ENCODE measurements at places on chromosomes 11 and 22.

DNA sequence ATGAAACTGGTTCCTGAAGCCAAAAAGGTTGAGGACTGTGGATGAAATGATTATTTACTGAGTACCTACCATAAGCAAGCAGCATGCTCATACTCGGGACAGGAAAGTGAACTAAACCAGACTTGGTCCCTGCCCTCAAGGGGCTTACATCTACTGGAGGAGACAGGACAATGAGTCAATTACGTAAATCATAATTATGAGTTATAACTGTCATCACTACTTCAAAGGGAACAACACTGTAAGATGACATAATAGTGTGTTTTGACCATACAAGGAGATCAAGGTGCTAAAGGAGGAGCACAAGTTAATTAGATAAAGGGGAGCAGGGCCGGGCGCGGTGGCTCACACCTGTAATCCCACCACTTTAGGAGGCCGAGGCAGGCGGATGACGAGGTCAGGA, 2.5 kb downstream of the FAM227A start:
- DNase-seq: no peak

DNA sequence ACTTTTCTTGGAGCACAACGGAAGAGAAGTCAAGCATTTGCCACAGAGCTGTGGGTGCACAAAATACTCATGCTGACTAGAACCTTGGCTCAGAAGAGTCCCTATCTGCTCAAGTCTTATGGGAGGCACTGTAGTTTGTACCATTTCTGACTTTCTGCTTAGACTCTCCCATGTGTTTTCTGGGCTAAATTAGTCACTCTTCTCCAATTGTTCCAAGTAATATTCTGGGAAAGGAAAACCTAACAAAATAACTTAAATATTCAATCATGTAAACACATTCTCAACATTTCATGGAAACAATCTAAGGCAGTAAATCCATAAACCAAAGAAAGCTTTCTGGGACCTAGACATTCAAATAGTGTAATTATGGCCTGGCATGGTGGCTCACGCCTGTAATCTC, 220.7 kb downstream of the SWAP70 start:
- no peak for DNase-seq

GRCh38 chr11:95289378-95290101, 58.5 kb upstream of the SESN3 start:
- DNase-seq: no peak

DNA sequence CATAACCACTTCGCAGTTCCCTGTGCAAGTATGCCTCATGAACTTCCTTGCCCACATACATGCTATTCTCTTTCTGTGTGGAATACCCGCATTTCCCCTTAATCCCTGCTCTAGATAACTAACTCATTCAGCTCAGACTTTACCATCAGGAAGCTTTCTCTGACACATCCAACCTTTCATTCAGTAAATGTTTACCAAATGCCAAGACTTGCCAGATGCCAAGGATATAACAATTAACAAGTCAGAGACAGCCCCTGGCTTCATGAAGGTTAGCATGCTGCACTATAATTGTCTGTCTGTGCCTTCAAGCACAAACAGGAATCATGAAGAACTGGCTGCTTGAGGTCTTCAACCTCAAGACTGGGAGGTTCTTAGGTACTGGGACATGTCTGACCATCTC, 71.2 kb upstream of the GDPD4 start:
- DNase-seq: no peak

GRCh38 chr11:72132646-72133045, 2.9 kb upstream of the FOLR3 start:
- DNase-seq: no peak

- no peak for DNase-seq
Observed at GRCh38 chr11:29127461-29127860, 889.4 kb downstream of the KCNA4 start.

DNA sequence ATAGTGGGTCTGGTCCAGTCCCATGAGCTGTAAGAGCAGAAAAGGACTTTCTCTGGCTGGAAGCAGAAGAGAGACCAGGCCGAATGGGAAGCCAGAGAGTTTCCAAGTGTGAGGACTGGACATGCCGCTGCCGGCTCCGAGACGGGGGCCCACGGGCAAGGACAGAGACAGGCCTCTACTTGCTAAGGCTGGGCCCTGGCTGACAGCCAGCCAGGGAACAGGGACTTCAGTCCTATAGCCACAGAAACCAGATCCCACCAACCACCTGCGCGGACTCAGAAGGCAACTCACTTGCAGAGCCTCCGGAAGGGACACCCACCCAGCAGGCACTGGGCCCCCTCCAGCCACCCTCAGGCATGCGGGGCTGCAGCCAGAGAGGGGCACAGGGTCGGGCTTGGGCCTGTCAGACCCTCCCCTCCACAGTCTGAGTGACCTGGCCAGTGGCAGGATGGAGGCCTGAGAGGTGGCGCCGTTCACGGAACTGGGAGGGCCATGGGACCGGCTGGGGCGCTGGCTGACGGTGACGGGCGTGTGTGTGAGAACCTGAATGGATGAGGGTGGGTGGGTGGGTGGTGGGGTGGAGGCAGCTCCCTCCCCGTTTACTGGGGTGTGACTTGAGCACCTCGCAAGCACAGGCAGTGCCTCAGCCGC, 47.8 kb upstream of the A4GALT start:
- DNase-seq: no peak

DNA sequence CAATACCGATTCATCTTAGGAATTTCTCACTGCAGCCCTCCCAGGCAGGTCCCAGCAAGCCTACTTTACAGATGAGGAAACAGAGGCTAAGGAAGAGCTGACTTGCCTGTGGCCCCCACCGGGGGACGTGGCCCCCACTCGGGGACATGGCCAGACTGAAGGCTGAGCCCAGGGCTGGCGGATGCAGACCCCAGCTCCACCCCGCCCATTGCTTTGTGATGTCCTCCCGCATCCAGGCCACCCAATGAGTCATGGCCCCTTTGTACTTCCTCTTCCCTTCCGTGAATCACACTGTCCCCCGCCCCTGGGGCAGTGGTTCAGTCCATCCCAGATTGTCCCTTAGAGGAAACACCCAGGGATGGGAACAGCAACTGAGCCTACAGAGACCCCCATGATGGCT, 116.0 kb upstream of the ANO1 start:
- no peak for DNase-seq

DNA sequence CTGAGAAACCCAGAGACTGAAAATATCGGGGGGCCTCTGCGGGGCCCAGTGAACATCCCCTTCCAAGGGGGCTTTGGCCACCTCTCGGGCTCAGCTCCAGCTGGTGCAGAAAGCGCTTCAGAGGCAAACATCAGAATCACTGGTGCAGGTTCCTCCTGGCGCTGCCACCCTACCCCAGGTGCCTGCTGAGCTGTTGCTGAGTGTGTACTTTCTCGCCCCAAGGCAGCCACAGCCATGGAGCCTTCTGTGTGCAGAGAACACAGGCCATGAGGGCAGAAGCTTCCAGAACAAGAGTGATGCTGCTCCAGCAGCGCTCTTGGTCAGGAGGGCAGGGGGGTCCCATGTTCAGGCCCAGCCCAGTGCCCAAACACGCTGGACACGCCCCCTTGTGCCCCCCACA, 6.3 kb downstream of the DRD4 start:
- no peak for DNase-seq

DNA sequence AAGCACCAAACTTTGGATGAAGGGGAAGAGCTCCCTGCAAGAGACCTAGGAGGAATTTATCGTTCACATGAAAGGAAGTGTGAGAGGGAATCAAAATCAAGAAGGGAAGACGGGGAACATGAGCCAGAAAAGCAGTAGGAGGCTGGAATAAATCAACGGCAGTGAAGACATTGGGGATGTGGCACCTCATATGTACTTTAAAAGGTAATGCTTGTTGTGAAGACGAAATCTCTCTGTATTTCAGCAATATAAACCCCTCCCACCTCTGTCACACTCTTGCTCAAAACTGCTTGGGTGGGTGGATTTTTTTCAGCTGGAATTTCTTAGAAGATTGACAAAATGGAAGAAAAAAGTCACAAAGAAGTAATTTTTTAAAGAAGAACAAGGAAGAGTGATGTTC, 243.5 kb downstream of the BUD13 start:
- DNase-seq: no peak

DNA sequence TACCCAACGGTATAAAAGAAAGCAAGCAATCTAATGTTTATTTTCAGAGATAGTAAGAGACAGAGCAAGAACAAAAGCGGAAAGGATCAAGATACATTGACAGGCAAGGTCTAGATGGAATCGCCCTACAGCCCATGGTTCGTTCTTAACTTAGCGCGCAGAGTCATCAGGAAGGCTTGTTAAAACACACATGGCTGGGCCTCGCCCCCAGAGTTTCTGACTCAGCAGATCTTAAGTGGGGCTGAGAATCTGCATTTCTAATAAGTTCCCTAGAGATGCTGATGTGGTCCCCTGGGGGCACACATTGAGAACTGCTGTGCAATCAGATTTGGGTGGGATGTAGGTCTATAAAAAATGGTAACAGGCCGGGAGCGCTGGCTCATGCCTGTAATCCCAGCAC, 35.8 kb upstream of the CHRM4 start:
- DNase-seq: no peak

DNA sequence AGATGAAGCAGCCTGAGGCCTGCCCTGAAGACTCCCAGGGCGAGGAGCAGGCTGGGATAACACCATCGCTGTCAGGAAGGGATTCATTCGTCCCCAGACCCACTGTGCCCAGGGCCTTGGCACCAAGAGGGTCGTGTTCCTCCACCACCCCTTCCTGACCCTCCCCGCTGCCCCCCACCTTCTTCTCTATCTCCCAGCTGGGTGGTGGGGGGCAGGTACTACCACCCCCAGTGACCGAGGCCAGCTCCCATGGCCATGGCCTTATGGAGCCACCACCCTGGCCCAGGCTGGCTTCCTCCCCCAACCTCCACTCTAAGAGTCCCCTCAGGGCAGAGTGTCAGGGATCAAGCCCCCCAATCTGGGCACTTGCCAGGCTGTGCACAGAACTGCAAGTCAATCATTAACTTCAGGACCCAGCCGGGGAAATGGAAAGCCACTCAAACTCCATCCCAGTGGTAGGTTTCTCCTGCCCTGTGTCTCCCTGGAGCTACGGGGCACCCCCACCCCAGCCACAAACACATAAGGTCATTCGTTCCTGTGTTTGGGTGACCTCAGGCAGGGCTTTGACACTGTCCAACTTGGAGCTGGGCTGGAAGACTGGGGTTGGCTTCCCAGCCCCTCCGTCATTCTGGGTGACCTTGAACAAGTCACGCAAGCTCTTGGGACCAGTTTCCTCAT, 33.3 kb upstream of the WNT11 start:
- no peak for DNase-seq

DNA sequence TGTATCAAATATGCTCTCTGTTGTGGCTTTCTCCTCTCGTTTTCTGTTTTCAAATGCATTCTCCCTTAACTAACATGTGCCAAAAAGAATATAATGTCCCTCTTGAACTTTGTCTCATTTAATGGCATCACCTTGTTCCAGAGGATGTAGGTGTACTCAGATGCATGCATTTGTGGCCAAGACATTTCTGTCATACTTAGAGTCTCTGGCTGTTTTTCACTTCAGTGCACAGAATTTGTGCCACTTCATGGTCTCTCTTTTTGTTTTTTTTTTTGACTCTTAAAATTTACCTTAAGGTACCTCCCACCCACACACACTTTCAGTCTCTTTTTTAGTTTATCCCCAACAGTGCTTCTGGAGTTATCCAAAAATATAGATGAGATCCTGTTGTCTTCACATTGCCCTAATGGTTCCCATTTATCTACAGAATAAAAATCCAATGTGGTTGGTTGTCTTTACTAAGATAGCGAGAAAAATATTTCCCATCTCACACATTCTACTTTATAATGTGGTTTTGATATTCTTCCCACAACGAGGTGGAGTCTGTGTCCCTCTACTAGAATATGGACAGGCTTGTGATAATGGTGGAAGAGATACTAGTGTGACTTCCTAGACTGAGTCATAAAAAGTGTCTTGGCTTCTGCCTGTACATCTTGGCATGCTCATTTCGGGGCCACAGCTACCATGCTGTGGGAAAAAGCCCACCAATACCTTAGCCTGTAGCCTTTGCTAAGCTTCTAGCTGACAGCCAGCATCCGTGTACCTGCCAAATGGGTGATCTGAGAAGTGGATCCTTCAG, 125.8 kb downstream of the DDX10 start:
- DNase-seq: no peak

GRCh38 chr22:17269607-17270261, 50.5 kb upstream of the ADA2 start:
- no peak for DNase-seq

DNA sequence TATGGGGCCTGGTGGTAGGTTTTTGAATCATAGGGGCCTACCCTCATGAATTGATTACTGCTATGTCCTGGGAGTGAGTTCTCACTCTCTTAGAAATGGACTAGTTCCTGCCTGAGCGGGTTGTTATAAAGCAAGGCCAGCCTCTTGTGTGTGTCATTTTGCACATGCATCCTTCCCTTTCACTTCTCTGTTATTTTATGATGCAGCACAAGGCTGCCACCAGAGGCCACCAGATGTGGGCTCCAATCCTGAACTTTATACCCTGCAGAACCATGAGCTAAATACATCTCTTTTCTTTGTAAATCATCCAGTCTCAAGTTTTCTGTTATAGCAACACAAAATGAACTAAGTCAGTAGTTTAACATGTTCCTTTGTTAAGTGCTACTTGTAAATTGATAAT, 251.4 kb downstream of the BLID start:
- DNase-seq: no peak

DNA sequence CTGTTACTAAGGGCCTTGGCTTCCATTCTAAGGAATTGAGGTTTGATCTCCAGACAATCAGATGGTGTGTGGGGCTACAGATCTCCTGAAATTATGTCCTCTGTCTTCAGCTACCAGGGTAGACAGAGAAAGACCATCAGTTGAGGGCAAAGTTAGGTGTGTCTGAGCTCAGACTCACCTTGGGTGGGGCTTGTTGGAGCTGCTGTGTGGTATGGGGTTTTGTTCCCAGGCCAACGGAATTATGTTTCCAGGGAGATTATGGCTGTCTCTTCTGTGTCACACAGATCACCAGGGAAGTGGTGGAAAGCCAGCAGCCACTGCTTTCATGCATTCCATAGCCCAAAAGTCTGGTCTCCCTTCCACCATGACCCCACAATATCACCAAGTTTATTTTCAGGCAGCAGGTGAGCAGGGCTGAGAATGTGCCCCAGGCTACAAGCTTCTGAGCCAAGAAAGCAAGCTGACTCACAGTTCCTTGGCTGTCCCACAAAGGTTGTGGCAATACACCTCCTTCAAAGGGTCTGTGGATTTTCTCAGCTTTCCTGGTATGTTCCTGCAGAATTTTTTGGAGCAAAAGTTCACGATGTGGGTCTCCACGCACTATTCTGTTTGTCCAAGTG, 714.9 kb downstream of the LUZP2 start:
- no peak for DNase-seq

Measured in esophagus squamous epithelium (tissue), 5 donors.